ENCODE measurements at places on chromosomes 5 and 9.

- no peak for DNase-seq
Measured at GRCh38 chr9:84761137-84761808, 91.7 kb downstream of the NTRK2 start.

GRCh38 chr5:96942911-96943310, 7.0 kb downstream of the LNPEP start:
- no peak for DNase-seq

DNA sequence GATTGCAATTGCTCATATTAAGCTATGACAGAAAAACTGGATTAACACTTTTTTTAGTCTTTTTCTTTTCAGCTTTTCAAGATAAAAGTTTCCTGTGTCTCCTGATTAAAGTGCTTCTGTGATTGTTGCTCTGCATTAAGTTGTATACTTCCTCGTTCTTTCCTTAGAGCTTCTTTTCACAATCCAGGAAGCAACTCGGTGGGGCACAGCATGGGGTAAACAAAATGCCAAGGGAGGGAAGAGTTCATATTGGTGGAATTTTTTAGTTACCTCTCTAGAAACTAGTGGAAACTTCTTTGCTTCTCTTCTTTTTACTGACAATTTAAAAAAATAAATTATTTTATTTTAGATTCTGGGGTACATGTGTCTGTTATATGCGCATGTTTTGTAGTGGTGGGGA, 37.8 kb upstream of the ARRDC3 start:
- no peak for DNase-seq

DNA sequence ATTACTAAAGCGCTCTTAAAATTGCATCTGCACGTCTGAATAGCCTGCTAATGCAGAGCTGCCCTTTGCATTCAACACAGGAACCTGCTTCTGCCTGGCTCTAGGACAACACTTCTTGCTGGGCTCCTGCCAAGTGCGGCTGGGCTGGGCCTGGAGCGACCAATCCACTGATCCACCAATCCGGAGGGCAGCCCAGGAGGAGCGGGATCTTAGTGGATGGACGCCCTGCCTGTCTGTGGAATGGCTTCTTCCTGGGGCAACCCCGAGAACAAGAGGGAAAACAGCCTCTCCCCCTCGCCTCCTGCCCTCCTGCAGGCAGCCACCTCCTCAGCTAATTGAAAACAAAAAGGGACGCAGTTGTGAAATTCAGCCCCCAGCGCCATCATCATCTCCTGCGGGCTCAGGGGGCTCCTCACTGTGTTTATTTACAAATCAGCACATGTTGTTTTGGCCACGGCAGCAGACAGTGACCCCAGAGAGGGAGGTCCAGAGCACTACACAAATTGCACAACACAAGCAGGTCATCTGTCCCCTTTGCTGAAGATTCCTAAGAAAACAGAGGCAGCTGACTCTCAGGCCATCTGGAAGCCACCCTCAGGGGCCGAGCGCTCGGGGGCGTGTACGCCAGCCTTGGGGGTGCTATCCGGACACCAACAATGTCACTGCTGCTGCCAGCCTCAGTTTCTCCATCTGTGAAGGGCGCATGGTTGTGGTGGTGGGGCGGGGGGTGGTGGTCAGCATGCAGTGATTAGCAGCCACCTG, 57.3 kb downstream of the GADD45G start:
- peak; percentile 16 for DNase-seq

DNA sequence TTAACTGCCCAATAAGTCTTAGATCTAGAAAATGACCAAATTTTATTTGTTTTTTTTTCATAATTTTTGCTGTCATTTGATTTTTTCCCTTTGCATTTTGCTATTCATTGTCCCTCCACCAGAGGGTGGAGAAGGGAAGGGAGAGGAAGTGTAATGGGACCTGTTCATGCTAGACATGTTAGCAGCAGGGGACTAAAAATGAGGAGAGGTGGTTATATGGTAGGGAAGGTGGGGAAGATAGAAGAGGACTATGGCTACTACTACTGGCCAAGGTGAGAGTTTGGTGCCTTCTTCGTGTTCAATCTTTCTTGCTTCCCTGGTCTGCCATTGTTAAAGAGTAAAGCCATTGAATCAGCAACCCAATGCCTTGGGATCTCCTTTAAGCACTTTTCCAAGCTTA, 6.4 kb downstream of the GRIA1 start:
- DNase-seq, result no peak

DNA sequence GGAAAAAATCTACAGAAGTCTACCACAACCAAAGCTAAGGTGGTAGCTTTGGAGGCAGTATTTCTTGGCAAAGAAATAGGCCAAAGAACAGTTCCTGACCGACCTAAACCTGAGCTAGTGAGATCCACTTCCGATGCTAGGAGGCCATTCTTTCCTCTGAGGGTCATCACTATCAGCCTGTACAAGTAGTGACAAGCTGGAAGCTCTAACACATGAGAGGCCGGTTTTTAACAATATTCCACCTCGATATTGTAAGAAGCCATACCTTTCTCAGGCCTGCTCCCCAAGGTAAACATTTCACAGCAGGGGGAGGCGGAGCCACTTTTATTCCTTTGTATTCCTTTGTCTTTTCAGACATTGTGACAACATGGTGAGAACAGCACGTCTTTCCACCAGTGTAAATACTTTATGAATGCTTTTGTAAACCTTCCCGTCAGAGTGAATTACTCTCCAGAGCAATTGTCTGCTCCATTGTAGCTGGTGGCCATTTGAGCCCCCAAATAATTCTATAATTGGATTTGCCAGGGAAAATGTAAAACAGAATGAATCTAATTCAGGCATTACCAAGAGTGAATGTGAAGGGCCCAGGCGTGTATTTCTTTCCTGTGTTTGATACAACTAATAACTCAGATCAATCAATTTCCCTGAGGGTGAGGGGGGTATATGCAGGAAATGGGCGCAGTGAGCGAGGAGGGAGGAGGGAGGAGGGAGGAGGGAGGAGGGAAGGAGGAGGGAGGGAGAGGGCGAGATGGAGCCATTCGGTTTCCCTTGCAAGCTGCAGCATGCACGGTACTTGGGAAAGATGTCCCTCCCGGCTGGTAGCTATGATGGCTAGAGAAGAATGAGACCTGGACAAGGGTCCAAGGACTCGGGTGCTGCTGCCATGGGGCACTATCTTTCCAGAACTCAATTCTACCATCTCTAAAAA, 166.6 kb downstream of the CDK5RAP2 start:
- DNase-seq, result no peak

DNA sequence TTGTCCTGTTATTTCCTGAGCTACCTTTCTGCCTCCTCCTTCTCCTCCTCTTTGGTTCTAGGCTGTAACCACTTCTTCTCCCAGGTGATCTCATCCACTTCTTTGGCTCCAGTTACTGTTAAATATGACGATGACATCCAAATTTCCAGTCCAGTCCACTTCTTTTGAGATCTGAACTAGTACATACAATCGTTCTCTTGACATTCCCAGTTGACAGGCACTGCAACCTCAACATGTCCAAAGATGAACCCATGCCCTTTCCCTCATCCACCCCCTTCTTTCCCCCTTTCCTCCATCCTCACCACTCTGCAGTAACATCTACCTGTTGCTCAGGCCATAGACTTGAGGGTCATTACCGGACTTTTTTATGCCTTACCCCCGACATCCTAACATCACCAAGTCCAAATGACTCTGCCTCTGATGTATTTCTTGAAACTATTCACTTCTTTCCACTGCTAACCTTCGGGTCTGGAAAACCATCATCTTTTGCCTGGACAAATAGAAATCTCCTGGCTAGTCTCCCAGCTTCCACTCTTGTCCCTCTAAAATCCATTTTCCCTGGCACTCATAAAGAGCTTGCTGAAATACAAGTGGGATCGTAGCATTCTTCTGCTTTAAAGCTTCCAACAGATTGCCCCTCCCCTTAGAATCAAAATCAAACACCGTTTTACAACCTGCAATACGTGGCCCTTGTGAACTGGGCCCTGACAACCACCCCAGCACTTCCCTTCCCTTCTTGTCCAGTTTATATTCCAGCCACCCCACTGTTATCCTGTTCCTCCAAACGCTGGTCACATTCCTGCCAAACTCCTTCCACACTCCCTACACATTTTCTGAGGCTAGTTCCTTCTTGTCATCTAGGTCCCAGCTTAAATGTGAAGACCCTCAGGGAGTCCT, 31.5 kb downstream of the KLF9 start:
- DNase-seq, result no peak

GRCh38 chr5:32083981-32084430, 90.1 kb downstream of the GOLPH3 start:
- no peak for DNase-seq

- no peak for DNase-seq
Measured at GRCh38 chr5:120327180-120327579, 136.9 kb upstream of the PRR16 start.

GRCh38 chr9:108836781-108837180, 19.0 kb downstream of the ACTL7B start:
- peak; percentile 67 for DNase-seq

- DNase-seq, result no peak
Measured at GRCh38 chr9:109799141-109799540, 19.1 kb downstream of the PALM2AKAP2 start.

DNA sequence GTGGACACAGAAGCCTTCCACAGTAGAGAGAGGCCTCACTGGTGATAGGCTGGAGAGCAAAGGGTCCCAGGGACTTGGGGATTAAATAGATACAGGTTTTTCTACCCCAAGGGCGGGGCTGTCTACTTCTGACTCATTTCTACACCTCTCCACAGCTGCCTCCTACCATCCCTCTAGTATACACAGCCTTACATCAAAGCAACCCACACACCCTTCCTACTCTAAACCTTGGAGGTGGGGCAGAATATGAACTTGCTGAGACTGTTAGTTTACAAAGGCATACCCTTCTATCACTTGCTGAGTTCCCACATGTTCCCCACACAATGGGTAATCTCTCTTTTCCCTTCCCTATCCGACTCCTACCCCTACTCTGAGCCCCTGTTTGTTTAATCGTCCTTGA, 19.9 kb upstream of the PCA3 start:
- DNase-seq, result no peak

DNA sequence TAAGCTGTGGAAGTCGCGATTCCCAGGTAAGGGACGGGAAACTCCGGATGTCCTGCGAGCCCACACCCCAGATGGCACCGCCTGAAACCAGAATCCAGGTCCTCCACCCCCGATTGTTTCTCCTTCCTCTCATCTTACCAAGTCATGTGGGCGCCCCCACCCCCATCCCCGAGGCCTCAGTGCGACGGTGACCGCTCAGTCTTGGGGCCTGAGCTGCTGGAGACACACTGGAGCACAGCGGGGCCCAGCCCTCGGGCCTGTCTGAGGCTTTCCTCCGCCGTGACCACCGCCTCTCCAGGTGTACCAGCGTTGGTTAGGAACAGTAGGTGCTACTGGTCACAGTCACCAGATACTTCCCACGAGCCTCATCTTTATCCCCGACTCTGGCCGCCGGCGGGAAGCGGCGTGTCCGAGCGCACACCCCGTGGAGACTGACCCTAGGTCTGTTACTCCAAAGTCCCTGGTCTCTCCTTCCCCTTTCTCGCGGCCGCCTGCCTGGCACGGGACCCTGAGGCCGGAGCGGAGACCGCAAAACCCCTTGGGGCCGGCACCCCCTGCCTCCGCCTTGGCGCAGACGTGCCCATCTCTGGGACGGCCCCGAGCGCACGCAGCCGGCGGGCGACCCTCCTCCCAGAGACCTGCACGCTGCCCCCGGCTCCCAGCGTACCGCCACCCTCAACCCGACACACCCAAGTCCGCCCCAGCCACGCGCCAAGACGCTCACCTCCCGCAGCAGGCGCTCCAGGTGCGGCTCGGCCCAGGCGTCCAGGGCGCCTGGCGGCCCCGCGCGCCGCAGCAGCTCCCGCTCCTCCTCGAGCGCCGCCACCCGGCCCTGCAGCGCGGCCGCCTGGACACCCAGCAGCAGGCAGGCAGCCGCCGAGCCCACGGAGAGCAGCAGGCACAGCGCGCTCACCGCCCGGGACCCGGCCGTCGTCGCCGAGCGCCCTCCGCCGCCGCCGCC, 733 bp downstream of the COL23A1 start:
- peak; percentile 68 for DNase-seq

- DNase-seq, result no peak
Measured at GRCh38 chr9:106634641-106635040, 228.3 kb upstream of the ZNF462 start.

DNA sequence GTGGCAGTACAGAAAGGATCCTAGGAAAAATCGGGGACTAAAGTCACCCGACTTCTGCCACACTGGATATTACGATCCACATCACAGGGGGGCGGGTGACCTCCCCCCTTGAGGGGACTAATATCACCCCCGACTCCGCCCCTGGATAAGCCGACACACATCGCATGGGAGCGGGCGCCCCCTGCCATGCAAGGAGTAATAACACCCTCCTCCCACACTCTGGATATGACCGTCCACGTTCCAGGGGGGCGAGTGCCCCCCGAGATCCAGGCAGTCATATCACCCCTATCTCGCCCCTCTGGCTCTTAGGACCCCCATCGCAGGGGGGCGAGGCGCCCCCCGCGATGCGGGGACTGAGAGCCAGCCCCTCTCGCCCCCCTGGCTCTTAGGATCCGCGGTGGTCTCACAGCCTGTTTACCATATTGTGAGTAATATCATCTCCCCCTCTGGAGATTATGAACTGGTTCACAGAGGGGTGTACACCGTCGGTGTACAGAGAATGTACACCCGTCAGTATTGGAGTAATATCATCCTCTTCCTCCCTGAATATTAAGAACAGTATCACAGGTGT, 423.0 kb downstream of the DIRAS2 start:
- peak; percentile 6 for DNase-seq

DNA sequence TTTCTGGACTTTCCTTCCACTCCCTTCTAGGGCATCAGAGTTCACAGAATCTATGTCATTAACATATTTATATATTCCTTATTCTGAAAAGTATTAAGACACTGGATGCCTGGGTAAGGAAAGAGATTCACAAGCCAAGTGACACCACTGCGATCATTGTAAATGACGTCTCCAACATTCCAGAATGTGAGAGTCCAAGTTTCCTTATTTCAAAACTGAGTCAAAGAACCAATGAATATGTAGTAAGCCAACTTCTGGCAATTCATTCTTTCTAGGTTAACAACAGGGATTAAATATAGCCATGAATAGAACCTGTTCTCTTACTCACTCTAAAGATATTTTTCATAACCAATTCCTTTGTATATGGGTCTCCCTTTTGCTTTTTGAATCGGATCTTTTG, 18.1 kb downstream of the RAI14 start:
- peak; percentile 66 for DNase-seq

GRCh38 chr9:6590334-6590733, 55.2 kb downstream of the GLDC start:
- no peak for DNase-seq

DNA sequence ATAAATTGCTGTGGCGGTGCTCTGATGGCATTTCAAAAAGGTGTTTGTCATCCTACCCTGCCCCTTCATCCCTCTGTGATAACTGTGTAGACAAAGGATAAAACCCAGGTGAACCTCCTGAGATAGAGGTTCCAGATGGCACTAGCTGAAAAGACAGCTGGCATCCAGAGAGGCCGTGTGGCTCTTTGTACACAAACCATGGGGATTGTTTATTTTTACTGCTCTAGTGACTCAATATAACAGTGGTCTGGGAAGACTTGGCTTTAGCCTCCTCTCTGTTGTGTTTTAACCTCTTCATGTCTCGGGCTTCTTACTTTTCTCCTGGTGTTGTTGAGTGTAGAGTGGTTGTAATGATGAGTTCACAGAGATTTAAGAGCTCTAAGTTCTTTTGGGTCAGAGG, 48.8 kb downstream of the SH3GL2 start:
- peak; percentile 33 for DNase-seq

GRCh38 chr9:134024214-134024792, 978 bp upstream of the BRD3OS start:
- DNase-seq, result no peak

GRCh38 chr9:133362359-133363044, 6.2 kb downstream of the SURF2 start:
- DNase-seq, result no peak

Data from MG63 (cell line).